ENCODE measurements at places on chromosomes 12 and 14. TPM values are rescaled to one million over a fixed set of nuclear protein-coding genes. Genes with fewer than 3 reads are reported as not detected.

DNA sequence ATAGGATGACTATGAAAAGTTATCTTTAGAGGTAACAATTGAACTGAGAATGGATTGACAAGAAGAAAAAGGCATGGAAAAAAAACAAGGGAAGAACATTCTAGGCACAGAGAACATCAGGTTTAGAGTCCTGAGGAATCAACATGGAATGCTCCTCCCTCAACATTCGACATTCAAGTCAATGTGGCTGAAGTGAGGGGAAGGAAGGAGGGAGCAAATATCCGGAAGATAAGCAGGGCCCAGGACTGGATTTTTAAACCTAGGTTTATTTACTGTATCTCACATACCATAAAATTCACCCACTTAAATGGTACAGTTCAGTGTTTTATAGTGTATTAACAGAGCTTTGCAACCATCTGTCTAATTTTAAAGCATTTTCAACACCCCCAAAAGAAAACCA is 9.6 kb upstream of the CCER1 start:
- H3K4me1 ChIP-seq = no peaks in the 10 kb centered on the region
- no peak for DNase-seq
- no peak overlapping the region for H3K4me3 ChIP-seq
- H3K36me3 ChIP-seq = no peaks in the 10 kb centered on the region

DNA sequence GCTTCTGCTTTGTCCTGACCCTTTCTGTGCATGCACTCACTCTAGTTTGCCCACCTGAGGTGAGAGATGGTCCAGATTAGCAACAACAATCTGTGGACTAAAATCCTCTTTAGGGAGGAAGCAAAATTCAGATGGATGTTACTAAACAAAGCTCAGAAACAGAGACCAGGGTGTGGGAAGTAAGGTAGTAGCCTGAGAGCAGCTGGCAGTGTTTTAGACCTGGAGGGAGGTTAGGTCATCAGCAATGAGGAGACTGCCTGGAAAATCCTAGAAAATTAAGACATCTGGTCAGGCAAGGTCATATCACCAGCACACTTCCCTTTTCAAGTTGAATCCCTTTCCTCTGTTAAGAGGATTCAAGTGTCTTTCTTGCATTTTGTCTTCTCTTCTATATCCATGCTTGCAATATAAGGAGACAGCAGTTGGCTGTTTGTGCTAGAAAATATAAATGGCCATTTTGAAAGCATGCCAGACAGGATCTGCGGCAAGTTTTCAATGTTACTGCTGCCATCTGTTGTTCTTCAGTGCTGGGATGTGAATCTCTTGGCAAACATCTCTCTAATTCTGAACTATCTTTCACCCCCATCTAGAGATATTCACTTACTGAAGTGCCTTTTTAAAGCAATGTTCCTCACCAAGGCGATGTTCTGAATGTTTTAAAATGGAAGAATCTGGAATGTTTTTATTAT is 266.4 kb downstream of the NAV3 start:
- no peaks in the 10 kb centered on the region for H3K27me3 ChIP-seq
- H3K4me1 ChIP-seq = no peaks in the 10 kb centered on the region
- no peak overlapping the region for H3K27ac ChIP-seq

DNA sequence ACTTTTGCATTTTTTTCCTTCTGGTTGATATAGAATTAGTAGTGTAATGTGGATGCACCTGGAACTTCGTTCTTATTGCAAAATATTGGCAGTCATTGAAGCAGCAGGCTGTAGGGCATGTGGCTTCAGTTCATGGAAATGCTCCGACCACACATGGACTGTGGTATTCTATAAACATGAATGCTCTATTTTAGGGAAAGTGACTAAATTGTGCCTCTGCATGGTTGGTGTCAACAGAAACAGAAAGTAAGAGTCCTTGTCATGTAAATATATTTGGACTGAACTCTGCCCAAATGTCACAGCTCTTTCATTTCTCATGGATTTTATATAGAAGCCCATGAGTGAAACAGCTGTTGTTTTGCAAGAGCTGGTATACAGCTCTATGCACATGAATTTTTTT is 917.0 kb downstream of the LRFN5 start:
- H3K36me3 ChIP-seq = no peaks in the 10 kb centered on the region
- H3K4me1 ChIP-seq = no peaks in the 10 kb centered on the region

- peak overlapping the region; percentile 95 for H3K27ac ChIP-seq
- no peaks in the 10 kb centered on the region for H3K27me3 ChIP-seq
- DNase-seq = peak; percentile 93
- H3K4me3 ChIP-seq = peak overlapping the region; percentile 45
- H3K36me3 ChIP-seq = no peaks in the 10 kb centered on the region
Measured at GRCh38 chr14:56118611-56119181, 485 bp downstream of the PELI2 start.

DNA sequence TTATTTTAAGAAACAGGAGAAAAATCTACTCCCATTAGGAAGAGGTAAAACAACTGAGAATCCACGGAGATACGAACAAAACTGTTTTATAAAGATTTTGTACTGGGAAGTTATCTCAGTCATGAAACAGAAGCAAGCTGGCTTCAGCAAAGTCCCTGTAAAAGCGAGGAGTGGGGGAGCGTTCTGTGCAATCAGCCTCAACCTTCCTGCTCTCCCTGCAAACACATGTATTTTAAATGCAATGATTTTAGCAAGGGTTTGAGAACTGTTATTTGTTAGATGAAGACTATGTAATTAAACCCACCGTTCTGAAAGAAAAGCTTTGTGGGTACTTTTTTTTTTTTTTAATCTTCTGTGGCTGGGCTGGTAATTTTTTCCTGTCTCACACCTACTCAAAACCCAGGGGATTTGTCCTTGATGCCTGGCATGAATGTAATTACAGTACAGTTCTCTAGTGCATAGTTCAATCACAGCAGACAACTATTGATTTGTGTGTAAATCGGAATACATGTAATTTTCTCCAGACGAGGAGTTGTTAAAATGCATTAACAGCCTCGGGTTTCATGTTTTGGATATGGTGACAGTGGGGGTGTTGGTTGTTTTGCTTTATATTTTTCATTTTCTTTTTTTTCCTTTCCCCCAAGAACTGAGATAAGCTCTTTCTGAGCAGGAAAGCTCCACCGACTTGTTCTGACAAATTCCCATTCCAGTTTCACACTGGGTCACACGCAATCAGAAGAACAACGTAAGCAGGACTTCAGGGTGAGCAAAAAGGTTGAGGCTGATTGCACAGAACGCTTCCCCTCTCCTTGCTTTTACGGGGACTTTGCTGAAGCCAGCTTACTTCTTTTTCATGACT is 153.6 kb downstream of the PHLDA1 start:
- H3K4me1 ChIP-seq = no peaks in the 10 kb centered on the region
- DNase-seq = no peak
- H3K27me3 ChIP-seq = no peaks in the 10 kb centered on the region
- no peaks in the 10 kb centered on the region for H3K36me3 ChIP-seq
- no peak overlapping the region for H3K27ac ChIP-seq
- H3K4me3 ChIP-seq = no peak overlapping the region

GRCh38 chr12:123761841-123762714 is at the start of gene DNAH10:
DNAH10 (plus strand) TSS chr12:123762301; CDS start chr12:123762337, 36 bp downstream.
- H3K4me3 ChIP-seq = peak within 1 kb of the TSS; percentile 44
- peaks cover 7% of the 10 kb centered on the region for H3K4me1 ChIP-seq
- H3K27ac ChIP-seq = no peak within 1 kb of the TSS

DNA sequence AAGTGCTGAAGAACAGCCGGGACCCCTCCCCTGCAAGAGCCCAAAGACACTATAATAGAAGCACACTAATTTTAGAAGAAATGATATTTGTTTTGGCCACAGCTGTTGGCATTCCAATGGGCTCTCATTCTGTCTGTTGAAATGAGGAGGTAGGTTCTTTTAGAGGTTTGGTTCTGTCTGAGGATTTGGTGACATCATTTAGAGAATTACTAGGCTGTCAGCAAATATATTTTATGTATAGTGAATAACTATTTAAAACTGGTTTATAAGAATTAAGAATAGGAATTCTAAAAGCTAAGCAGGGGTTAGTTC is 200.7 kb upstream of the SLC38A2 start:
- DNase-seq = no peak
- H3K4me3 ChIP-seq = no peak overlapping the region
- no peaks in the 10 kb centered on the region for H3K36me3 ChIP-seq

GRCh38 chr12:45278447-45278846 is 62.6 kb downstream of the ANO6 start:
- no peaks in the 10 kb centered on the region for H3K27me3 ChIP-seq
- no peak for DNase-seq
- no peaks in the 10 kb centered on the region for H3K36me3 ChIP-seq
- H3K4me1 ChIP-seq = peaks cover 17% of the 10 kb centered on the region
- H3K27ac ChIP-seq = peak overlapping the region; percentile 21

GRCh38 chr12:4486980-4487379 is 41.4 kb upstream of the FGF6 start:
- H3K27me3 ChIP-seq = no peaks in the 10 kb centered on the region
- no peak overlapping the region for H3K27ac ChIP-seq
- H3K4me1 ChIP-seq = no peaks in the 10 kb centered on the region
- DNase-seq = no peak
- no peak overlapping the region for H3K4me3 ChIP-seq

DNA sequence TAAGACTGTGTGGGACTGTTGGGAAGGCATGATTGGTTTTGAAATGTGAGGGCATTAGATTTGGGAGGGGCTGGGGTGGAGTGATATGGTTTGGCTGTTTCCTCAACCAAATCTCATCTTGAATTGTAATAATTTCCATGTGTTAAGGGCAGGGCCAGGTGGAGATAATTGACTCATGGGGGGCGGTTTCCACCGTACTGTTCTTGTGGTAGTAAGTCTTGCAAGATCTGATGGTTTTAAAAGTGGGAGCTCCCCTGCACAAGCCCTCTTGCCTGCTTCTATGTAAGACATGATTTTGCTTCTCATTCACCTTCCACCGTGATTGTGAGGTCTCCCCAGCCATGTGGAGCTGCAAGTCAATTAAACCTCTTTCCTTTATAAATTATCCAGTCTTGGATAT is 76.6 kb upstream of the PPFIA2 start:
- no peak for DNase-seq
- H3K27ac ChIP-seq = no peak overlapping the region
- no peak overlapping the region for H3K4me3 ChIP-seq
- no peaks in the 10 kb centered on the region for H3K36me3 ChIP-seq

- no peak overlapping the region for H3K27ac ChIP-seq
- no peak for DNase-seq
Measured at GRCh38 chr14:70391493-70392391, 25.1 kb downstream of the SYNJ2BP start.

- H3K27me3 ChIP-seq = no peaks in the 10 kb centered on the region
- H3K4me1 ChIP-seq = no peaks in the 10 kb centered on the region
- H3K36me3 ChIP-seq = no peaks in the 10 kb centered on the region
- DNase-seq = peak; percentile 24
- no peak overlapping the region for H3K4me3 ChIP-seq
Measured at GRCh38 chr12:45509187-45509586, 220.3 kb upstream of the ARID2 start.

DNA sequence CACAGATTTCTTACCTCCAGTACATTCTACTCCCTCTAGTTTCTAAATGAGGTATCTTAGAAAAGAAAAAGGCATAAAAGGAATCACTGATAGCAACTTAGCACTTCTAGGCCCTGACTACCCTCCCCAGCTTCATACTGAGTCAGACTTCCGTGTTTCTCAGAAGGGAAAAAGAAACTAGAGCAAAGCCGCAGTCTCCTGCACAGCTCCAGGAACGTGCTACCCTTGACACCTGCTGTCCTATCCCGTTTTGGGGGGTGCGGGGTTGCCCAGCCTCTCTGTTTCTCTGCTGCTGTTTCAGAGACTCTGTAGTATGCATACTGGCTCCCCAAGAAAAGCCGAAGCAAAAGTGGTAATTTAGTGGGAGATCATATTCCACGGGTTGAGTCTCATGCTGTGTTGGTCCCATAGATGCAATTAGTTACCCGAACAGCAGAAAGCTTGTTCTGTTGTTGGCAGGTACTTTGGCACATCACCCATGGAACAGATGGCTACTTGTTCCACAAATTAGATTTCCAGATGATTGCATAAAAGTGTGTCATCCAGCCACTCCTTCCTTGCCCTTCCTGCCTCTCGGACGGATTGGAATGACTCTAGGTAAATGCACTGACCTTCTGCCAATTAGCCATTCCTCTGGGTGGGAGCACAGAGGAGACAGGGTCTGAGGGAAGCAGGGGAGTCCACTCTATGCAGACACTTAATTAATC is 438.1 kb downstream of the FUT8 start:
- H3K36me3 ChIP-seq = no peaks in the 10 kb centered on the region
- H3K4me1 ChIP-seq = no peaks in the 10 kb centered on the region
- DNase-seq = no peak
- H3K27me3 ChIP-seq = no peaks in the 10 kb centered on the region
- H3K27ac ChIP-seq = no peak overlapping the region

- H3K4me3 ChIP-seq = no peak overlapping the region
- no peak overlapping the region for H3K27ac ChIP-seq
- no peak for DNase-seq
Measured at GRCh38 chr14:38873941-38874612, 229.0 kb downstream of the SEC23A start.

DNA sequence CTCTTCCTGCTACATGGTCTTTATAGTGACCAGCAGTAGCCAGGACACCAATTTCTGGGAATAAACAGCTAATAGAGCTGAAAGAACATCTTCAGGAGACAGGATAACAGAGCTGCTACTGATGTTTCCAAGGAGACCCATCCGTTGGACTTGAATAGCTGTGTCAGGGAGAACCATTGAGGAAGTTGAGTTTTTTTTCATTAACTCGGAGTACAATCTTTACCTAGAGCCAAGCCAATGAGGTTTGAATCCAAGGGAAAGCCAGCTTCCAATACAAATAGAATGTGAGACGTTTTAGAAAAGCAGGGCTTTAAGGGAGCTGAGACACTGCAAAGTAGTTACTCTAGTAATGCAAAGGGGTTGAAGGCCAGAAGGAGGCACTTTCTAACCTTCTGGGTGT is 136.1 kb upstream of the FRMD6 start:
- no peak overlapping the region for H3K27ac ChIP-seq
- no peak for DNase-seq
- no peaks in the 10 kb centered on the region for H3K27me3 ChIP-seq
- no peaks in the 10 kb centered on the region for H3K4me1 ChIP-seq
- no peaks in the 10 kb centered on the region for H3K36me3 ChIP-seq

GRCh38 chr12:117076410-117077372 is 22.5 kb downstream of the TESC start:
- peaks cover 3% of the 10 kb centered on the region for H3K4me1 ChIP-seq
- H3K36me3 ChIP-seq = no peaks in the 10 kb centered on the region
- no peaks in the 10 kb centered on the region for H3K27me3 ChIP-seq
- H3K4me3 ChIP-seq = no peak overlapping the region
- H3K27ac ChIP-seq = no peak overlapping the region
- DNase-seq = no peak

GRCh38 chr14:36221112-36221511 is 44.6 kb upstream of the PTCSC3 start:
- no peaks in the 10 kb centered on the region for H3K27me3 ChIP-seq
- DNase-seq = no peak
- H3K4me1 ChIP-seq = no peaks in the 10 kb centered on the region
- H3K36me3 ChIP-seq = no peaks in the 10 kb centered on the region

- no peak overlapping the region for H3K4me3 ChIP-seq
- no peak overlapping the region for H3K27ac ChIP-seq
- no peaks in the 10 kb centered on the region for H3K36me3 ChIP-seq
- no peak for DNase-seq
Measured at GRCh38 chr12:27593266-27593665, 69.3 kb downstream of the PPFIBP1 start.

LMNTD1 gene
- 1.9 TPM for total RNA-seq

FSCB gene
- 0.15 TPM for total RNA-seq

TNS2 gene
- 703 TPM for total RNA-seq

EID3 gene
- 62.9 TPM for total RNA-seq

EGLN3 gene
- total RNA-seq = 11.2 TPM

SYNJ2BP gene
- 25.4 TPM for total RNA-seq

KLRC2 gene
- total RNA-seq = 9.7 TPM

CINP gene
- total RNA-seq = 35.5 TPM

PROX2 gene
- not detected for total RNA-seq

KRT6B gene
- total RNA-seq = not detected

BMAL2 gene
- 3.1 TPM for total RNA-seq

Measured in upper lobe of left lung (tissue), 6 donors.